ENCODE measurements at places on chromosomes 11 and 22.

GRCh38 chr11:21492931-21493330 lies 700.0 kb upstream of the ANO5 start:
- no peak for DNase-seq

DNA sequence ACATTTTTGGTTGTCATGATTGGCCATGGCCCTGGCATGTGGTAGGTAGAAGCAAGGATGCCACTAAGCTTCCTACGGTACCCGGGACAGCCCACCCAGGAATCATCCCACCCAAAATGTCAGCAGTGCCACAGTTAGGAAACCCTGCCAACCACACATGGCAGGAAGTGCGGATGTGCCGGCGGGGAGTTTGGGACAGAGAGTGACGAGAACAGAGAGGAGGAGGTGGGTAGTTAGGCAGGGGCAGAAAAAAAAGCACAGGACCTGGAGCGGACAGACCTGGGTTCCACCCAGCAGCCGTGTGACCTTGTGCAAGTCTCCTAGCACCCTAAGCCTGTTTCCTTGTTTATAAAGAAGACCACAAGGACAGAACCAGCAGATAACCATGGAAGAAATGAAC lies 3.3 kb downstream of the SPI1 start:
- no peak for DNase-seq

GRCh38 chr11:18536209-18536608 lies 9.5 kb upstream of the TSG101 start:
- no peak for DNase-seq

- no peak for DNase-seq
Measured at GRCh38 chr22:32823024-32823730, 21.7 kb downstream of the TIMP3 start.

DNA sequence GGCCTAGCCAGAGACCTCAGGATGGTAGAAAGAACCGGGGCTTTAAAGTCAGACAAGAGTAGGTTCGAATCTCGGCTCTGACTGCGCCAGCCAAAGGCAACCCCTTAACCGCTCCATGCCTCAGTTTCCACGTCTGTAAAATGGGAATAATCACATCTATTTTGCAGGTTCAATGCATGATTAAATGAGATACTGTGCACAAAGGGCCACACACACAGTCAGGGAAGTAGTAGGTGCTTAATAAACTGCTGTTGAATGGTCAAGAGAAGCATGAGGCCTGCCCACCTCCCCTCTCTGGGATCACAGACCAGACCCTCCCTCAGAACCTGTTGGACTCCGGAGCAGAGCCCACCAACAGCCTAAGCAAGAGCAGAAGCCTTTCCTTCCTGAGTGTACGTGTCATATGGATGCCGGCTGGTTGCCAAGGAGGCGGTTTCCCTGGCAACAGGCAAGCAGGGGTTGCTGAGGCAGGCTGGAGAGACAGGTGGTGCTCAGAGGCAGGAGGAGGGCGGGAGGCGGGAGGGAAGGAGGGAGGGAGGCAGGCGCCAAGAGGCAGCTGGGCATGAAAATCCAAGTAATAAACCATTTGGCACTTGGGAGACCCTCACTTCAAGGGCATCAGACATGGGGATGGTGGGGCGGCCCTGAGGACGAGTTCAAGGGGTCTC lies 43.9 kb downstream of the NFAM1 start:
- no peak for DNase-seq

DNA sequence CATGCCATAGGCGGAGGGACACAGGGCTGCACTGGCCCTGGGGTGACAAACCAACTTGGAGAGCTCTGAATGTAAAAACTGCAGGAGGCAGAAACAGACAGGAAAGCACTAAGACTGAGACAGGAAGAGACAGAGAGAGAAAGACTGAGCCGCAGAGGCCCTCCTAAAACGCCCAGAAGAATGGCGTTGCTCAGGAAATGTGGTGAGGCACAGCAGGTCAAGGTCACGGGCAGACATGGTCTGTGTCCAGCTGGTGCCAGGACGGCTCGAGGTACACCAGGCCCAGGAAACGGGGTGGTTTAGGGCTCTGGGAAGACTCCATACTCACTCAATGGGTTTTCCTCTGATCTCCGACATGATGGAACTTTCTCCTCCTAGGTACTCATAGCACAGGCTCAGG lies 29.1 kb downstream of the MAFF start:
- DNase-seq, result no peak

GRCh38 chr22:31695423-31695822 lies 33.4 kb upstream of the PISD start:
- DNase-seq, result no peak

GRCh38 chr11:128448200-128448886 lies 139.0 kb downstream of the ETS1 start:
- DNase-seq, result no peak

DNA sequence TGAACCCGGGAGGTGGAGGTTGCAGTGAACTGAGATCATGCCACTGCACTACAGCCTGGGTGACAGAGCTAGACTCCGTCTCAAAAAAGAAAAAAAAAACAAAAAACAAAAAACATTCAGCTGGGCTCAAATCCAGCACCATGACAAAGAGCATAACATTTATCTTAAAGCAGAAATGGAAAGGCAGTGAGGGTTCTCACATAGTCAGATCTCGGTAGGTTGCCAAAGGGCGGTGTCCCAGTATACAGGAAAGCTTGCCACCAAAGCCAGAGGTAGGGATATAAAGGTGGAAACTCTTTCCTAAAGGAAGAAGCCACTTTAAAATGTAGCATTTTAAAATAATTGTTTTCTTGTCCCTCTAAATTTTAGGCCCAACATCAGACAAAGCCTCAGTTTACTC lies 22.4 kb upstream of the CAPRIN1 start:
- DNase-seq, result no peak

- DNase-seq, result no peak
Measured at GRCh38 chr22:32745996-32746322, 55.5 kb upstream of the TIMP3 start.

GRCh38 chr11:65593518-65594414 lies 1.8 kb downstream of the KCNK7 start:
- no peak for DNase-seq

GRCh38 chr11:5690216-5690615 lies 626 bp downstream of the TRIM22 start:
- no peak for DNase-seq

DNA sequence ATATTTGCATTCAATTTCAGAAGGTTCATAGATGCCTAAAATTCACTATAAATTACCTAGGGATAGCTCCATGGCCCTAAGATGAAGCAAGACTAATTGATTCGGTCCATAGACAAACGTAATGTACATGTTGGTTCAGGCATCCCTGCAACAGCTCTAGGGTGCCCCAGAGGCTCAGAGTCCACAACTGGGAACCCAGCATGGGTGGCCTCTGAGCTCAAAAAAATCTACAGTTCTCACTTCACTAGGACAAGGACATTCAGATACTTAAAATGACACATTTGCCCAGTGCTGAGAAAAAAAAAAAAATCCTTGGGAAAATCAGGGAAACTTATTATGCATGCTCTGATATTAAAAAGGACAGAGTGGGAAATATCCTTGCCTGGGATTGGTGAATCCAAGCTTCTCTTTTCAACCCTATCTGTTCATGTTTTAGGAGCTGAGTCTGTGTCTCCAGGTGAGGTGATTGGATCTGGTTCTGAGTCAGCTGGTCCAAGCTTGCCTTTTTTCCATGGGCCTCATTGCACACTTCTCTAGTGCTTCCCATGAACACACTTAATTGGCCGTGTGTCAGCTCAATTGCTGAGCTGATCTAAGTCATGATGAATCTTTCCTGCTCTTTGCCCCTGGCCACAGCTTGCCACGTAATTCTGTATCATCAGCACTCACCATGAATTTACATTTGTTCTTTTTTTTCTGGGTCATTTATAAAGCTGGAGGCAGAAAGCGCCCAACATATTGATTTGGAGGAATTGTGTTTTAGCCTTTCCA lies 116.3 kb upstream of the RCN1 start:
- no peak for DNase-seq

DNA sequence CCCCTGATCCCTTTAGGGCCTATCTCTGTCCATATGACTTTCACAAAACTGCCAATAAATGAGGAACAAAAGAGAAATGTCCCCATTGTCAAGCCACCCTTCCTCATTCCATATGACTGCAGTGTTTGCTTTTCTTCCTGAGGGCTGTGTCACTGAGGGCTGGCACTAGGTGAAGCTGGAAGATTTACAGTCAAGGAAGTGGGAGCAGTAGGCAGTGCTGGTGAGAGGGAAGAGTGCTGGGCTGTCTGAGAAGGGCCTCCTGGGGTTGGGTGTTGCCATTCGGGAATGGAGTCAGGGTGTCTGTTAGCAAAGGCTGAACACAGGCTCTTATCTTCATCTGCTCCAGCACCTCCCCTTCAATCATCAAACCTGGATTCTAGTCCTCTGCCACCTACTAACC lies 30.9 kb downstream of the INSC start:
- DNase-seq, result no peak

- no peak for DNase-seq
Measured at GRCh38 chr11:74504100-74504691, 10.7 kb upstream of the LIPT2 start.

- DNase-seq, result no peak
Measured at GRCh38 chr11:119530509-119530908, 107.5 kb upstream of the THY1 start.

- DNase-seq, result no peak
Measured at GRCh38 chr11:44829838-44830237, 103.1 kb downstream of the TSPAN18 start.

DNA sequence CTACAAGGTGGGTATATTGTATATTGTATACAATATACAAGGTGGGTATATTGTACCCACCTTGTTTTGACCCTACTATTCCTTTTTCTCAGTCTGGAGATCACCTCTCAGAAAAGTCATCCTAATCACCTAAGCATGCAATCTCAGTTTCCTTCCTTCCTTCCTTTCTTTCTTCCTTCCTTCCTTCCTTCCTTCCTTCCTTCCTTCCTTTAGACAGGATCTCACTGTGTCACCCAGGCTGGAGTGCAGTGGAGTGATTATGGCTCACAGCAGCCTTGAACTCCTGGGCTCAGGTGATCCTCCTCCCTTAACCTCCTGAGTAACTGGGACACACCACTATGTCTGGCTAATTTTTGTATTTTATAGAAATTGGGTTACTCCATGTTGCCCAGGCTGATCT lies 1.2 kb upstream of the KCNE3 start:
- no peak for DNase-seq

GRCh38 chr11:5507933-5508305 lies 1.8 kb downstream of the UBQLN3 start:
- no peak for DNase-seq

DNA sequence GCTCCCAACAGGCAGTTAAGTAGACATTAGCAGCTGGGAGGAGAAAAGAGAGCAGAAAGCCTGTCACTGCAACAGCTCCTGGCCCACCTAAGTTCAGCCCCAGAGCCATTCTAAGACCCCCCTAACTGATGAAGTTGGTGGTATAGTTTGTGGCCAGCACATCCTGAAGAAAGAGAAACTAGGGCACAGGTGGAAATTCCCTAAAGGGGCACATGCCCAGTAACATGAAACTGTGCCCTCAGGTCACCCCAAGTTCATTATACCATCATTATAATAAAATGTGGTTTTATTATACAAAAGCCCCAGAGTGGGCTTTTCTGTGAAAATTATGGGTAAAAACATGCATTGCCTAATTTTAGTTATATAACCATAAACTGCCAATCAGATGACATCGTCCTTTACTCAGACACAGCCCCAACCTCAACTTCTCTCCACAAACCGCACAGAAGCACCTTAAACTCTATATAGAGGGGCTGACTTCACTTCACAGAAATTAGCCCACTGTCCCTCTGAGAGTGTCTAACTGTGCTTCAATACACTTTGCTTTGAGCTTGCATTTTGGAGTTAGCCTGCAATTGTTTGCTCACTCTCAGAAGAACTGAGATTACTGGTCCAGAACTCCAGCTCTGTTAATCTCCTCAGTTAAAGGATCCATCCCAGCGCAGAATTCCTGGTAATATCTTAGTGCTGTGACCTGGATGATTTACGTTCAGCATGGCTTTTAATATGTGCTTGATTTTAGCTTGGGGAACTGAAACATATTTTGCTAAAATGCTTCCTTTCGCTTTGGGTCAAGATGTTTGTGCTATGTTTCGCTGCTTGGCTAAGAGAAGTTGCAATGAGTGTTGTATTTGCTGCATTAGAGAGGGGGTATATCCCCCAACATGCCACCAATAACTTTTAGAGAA lies 1.8 kb upstream of the APOL3 start:
- no peak for DNase-seq

GRCh38 chr11:35602160-35602793 lies 16.0 kb upstream of the FJX1 start:
- no peak for DNase-seq

DNA sequence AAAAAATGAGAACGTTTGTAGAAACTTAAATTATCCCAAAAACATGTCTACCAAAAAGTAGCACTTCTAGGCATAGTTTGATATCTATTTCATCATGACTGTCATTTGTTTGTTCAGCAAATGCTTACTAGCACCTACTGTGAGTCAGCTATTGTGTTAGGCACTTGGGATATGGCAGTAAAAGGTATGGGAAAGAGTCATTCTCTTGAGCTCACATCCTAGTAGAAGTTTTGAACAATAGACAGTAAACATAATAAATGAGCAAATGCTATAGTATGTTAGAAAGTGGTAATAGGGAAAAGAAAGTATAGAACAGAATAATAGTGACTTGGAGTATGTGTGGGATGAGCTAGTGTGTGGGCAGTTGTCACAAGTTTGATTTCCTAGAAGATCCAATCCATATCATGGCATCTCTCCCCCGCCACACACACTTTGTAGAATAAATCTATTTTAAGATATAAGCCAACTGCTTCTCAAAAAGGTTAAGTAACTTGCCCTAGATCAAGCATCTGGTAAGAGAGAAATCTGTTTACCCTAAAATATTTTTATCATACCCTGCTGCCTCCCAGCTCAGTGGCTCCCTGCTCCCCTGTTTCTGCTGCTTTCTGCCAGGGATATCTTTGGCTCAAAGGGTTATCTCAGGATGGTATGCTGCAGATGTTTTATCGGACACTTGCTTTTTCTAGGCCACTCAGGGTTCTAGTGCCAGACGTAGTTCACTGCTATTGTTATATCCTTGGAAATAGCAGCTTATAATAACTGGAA lies 129.7 kb downstream of the NCAM1 start:
- DNase-seq, result no peak

- no peak for DNase-seq
Measured at GRCh38 chr11:126305699-126306098, 1.8 kb downstream of the DCPS start.
